ENCODE measurements at places on chromosomes 3 and 15.

GRCh38 chr3:115834068-115834467 lies 210.8 kb downstream of the GAP43 start:
- no peak for DNase-seq

GRCh38 chr3:27281671-27282150 lies 87.5 kb downstream of the NEK10 start:
- DNase-seq = no peak

GRCh38 chr3:156808025-156808424 lies 18.1 kb upstream of the LEKR1 start:
- no peak for DNase-seq

GRCh38 chr15:61099020-61099810 lies 129.9 kb downstream of the RORA start:
- no peak for DNase-seq

DNA sequence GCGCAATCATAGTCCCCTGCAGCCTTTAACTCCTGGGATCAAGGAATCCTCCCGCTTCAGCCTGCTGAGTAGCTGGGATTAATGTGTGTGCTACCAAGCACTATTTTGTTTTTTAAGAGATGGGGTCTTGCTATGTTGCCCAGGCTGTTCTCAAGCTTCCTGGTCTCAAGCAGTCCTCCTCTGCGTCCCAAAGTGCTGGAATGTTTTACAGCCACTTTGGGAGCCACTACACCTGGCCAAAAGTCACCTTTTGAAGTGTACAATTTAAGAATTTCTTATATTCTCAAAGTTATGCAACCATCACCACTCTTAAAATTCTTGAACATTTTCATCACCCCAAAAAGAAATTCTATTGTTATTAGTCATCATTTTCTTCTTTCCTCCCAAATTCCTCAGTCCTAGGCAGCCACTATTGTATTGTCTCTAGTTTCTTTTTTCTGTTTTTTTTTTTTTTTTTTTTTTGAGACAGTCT lies 17.8 kb downstream of the CDV3 start:
- no peak for DNase-seq

All from stimulated activated CD4-positive, alpha-beta T cell treated with anti-CD3 and anti-CD28 coated beads, Interleukin-15, amount 100 ng/mL, for 1 hour (primary cell).